ENCODE measurements at places on chromosomes 6 and 20.
A peak's percentile ranks its signal among the peaks of the same experiment; 100 is the strongest.

- DNase-seq: no peak
Observed at GRCh38 chr6:91718198-91718597, 1131.3 kb upstream of the MAP3K7 start.

DNA sequence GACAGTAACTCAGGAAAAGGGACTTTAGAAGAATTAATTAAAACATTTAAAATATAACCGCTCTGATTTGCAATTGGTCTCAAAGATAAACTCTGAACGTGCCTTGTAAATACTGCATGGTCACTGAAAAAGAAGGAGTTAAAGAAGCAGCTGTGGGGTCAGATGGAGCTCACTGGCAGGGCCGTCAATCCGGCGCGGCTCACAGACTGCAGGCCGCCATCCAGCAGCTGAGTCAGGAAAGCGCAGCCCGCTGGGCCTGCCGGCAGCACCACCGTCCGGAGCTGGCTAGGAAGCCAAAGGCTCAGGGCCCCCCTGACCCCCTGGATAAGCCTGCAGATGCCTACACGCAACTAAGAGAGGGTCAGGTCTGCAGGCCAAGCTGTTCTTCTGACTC is 54.2 kb upstream of the FRMD1 start:
- no peak for DNase-seq

DNA sequence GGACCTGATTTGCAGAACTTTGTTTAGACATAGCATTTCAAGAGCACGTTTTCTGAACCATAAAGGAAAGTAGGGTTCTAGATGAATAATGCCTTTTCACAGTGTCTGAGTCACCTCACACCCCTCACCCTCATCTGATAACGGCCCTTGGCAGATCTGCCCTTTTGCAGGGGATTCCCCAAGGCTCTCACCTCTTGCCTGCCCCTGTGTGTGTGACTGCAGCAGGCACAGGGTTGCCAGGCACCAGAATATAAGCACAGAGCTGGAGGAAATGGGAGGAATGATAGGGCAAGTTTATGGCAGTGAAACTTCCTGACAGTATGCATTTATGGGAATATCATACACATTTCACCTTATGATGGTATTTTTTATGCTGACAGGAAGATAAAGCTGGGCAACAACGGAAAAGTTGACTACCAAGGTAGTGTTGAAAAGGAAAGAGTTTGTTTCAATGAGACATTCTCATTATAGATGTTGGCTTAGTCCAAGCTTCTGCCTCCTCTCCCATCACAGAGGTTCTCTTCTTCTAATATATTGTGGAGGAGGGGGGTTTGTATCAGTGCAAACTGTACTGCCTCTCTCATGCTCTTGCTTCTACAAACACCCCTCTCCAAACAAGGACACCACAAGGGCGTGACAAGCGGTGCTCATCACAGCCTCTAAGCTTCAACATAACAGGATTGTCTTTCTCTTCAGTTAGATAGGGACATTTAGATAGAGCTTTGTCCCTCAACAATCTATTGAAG is 101.5 kb upstream of the BACH2 start:
- no peak for DNase-seq

GRCh38 chr6:19312241-19312978 is 524.8 kb upstream of the ID4 start:
- no peak for DNase-seq

- DNase-seq: no peak
Observed at GRCh38 chr6:146884728-146885127, 286.0 kb downstream of the ADGB start.

- no peak for DNase-seq
Observed at GRCh38 chr6:130019326-130020072, 1.1 kb downstream of the L3MBTL3 start.

DNA sequence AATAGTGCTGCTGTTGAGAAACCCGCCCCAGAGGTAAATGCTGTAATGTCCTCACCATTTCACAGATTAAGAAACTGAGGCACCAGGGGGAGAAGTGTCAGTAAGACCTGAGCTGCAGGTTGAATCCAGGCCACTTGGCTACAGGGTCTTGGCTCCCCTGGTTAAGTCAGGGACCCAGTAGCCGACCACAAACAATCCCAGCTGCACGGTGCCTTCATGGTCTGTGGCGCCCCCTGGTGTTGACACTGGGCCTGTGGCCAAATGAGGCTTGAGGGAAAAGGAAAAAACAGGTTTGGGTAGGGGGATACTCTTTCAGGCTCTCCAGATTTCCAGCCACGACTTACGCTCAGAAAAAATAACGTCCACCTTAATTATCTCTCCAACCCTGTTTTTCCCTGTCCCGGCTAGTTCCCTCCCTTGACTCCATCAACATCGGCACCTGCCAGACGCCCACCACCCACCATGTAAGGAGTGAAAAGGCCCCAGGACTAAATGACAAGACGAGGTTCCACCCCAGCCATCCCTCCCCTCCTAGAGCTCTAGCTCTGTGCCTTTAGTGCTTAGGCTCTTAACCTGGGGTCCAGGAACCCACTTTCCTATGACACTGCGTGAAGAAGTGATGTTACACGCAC is 47.7 kb upstream of the POLR1H start:
- no peak for DNase-seq

- no peak for DNase-seq
Observed at GRCh38 chr6:6583836-6584235, 4.7 kb upstream of the LY86 start.

DNA sequence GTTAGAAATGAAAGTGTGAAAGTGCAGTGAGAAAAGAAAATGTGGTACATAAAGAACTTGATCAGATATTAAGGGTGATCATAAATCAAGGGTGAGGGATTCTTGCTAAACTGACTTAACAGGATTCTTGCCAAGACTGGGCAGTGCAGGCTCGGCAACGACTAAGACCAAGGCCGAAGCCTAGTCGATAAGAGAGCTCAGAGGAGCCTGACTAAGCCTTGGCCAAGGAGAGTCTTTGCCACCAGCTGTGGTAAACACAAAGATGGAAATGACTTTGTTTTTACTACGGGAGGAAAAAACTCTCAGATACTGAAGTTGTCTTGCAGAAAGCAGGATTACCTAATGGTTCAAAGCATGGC is 196.6 kb downstream of the LY86 start:
- no peak for DNase-seq

DNA sequence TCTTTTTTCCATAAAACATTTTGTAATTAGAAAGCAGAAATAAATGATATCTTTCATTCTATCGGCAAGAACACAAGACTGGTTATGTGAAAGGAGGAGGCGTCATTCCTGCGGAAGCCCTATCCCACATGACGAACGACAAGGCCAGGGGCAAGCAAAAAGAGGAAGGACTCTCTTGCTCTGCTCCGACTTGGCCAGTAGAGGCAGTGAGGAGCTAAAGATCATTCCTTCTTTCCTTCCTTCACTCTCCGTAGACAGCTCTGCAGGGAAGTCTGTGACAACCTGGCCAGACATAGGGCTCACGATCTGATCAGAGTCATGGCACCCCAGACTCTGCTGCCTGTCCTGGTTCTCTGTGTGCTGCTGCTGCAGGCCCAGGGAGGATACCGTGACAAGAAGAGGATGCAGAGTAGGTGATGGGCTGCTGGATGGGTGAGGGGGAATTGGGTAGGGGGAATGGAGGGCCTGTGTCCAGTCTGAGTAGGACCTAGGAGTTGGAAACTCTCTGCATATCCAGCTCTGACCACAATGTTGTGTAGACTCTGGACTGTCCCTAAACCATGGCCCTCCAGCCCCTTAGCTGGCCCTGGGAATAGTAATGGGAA is at the start of gene WFDC10A:
TSS of gene WFDC10A (plus strand) at position 244 of the 605 bp plus-strand sequence. CDS start at position 319, 75 bp downstream.
- no peak for DNase-seq

- peak; percentile 18 for DNase-seq
Observed at GRCh38 chr6:14921878-14922671, 323.8 kb upstream of the JARID2 start.

GRCh38 chr6:157885211-157885788 is 62.3 kb downstream of the SNX9 start:
- DNase-seq: no peak

DNA sequence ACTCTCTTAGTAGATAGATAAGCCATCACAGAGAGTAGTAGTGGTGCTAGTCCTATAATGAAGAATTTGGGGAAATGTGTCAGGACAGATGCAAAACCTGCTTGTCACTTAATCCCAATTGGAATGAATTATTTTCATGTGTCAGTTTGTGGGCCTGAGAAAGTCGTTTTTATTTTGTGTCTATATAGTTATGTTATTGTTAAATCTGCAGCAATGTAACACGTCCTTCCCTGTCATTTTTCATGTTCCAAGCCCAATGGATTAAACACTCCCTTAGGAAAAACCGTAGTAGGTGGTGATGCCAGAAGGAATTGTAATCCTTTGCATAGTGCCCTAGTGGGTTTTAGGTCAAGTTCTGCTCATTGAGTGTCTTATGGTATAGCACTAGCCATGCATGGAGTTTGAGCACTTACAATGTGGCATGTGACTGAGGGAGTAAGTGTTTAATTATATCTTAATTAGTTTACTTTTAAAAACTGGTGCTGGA is 105.9 kb upstream of the PRSS16 start:
- no peak for DNase-seq

- no peak for DNase-seq
Observed at GRCh38 chr6:139474145-139475108, 100.0 kb upstream of the CITED2 start.

- no peak for DNase-seq
Observed at GRCh38 chr6:130602151-130602770, 224.9 kb upstream of the SMLR1 start.

GRCh38 chr20:53664121-53664520 is 70.5 kb upstream of the ZNF217 start:
- DNase-seq: no peak

DNA sequence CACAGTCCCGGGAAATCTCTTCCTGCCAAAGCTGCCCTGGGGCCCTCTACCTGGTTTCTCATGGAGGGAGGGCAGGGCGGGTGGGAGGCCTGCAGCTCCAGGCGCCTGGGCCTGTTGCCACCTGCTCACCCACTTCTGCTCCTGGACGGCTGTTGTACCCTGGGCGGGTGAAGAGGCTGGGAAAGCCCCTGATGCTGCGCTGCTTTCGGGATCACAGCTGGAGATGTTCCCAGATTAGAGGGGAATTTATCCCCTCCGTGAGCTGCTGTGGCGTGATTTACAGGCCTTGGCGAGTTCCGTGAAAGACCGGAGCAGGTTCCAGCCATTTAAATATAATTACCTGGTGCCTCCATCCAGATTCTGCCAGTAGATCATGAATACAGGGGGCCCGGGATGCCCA is 12.3 kb upstream of the VSTM2L start:
- no peak for DNase-seq

DNA sequence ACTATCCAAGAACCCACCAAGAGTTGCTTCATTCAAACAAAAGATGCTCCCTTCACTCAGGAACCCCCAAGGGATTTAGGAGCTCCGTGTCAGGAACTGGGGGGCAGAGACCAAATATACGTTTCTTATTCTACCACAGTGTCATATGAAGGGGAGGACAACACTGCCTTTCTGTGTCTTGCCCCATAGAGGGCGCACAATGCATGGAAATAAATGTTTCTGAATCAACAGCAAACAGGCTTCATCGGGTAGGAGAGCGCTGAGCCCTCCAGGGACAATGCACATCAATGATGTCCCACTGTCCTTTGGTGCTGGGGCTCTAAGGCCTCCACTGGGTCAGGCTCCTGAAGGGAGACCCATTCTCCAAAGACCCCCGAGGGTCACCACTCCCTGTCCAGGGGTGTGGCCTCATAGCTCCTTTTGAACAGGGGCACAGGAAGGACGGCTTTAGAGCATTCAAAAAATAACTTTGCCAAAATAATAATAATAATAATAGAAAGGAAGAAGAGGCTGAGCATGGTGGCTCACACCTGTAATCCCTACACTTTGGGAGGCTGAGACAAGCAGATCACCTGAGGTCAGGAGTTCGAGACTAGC is 31.1 kb downstream of the PLG start:
- peak; percentile 1 for DNase-seq

GRCh38 chr20:347317-347639 is 367 bp downstream of the NRSN2 start:
- DNase-seq: no peak

DNA sequence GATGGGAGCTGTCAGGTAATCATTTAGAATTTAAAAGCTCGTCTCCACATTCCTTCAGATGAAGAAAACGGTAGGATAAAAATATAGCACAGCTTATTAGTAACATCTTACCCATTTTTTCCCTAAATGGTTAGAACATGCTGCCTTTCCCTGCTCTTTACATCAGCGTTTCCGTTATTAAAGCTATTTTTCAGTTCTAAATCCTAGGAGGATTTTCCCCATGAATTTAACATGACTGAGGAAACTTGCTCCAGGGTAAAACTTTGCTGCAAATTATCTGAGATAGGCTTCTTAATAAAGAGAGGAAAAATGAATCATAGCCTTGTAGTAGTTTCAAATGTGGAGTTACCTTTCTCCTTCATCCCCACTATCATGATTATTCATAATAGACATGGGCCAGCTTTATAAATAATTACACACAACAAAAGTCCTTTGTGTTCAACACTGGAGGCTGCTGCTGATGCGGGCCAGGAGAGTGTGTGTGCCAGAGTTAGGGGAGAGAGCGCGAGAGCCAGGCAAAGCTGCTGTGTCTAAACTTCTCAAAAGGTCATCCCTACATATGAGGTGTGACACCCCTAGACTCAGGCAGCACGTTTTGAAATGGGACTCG is 24.4 kb downstream of the MYLIP start:
- peak; percentile 12 for DNase-seq

DNA sequence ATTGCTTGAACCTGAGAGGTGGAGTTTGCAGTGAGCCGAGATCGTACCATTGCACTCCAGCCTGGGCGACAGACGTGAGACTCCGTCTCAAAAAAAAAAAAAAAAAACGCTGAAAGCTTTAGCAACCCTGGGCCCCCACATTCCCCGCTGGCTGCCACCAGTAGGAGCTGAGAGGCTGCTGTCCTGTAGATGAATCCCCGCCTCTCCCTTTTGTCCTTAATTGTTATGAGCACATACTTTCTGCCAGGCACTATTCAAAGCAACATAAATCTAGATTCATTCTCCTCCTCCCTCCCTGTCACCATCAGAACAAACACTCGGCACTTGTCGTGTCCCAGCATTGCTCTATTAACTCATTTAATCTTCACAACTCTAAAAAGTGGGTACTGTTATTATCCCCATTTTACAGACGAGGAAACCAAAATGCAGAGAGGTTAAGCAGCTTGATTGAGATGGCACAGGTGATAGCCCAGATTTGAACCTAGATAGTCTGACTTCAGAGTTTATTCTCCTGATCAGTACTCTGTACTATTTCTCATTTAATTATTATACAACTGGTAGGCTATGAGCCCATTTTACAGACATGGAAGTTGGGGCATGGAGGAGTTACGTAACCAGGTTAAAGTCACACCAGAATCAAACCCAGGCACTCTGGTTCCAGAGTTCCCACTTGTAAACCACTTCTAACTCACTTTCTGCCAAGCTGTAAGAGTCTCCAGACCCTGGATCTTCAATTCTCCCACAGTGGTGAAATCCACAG is 97.4 kb downstream of the EYA2 start:
- DNase-seq: no peak

GRCh38 chr20:37426106-37426505 is 80.2 kb downstream of the SRC start:
- no peak for DNase-seq

DNA sequence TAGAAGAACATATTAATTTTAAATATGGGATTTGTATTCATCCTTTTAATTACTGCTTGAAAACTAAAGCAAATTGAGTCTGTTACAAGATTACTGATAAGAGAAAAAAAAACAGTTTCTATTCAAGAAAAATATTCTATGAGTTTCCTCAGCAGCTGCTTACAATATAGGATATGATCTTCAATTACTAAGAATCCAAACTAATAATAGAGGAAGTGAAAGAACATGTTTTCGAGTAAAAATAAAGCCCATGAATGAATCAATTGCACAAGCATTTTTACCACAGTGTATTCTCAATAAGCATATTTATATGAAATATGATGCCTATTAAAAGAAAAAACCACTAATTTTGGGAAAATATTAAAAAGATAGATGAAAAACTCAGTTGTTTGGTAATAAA is 63.4 kb downstream of the AHI1 start:
- DNase-seq: no peak

GRCh38 chr6:151388997-151389617 is 2.3 kb downstream of the ZBTB2 start:
- no peak for DNase-seq
